Glutamatergic neuron (in vitro differentiated cells): ENCODE measurements at places on chromosomes 4 and X.
A peak's percentile ranks its signal among the peaks of the same experiment; 100 is the strongest.

DNA sequence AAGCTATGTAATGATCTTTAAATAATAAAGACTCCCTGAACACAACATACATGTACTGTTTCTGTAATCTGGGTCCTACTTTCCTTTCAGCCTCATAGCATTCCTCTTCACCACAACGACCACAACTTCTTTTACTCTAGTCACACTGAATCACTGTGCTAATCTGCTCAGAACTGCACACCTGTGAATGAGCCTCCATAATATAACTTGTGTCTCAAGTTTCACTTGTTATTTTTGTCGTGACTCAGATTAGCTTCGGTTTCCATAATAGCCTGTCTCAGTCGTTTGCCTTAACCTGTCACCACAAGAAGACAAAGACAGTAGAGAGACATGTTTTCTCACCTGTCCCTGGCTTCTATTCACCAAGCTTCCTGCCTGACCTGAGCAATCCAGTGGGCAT, 61.8 kb downstream of the MAGED1 start:
- H3K4me1 ChIP-seq: no peaks in the 10 kb centered on the region
- H3K27me3 ChIP-seq: no peaks in the 10 kb centered on the region
- H3K27ac ChIP-seq: no peak overlapping the region
- no peak overlapping the region for H3K4me3 ChIP-seq
- DNase-seq: no peak

DNA sequence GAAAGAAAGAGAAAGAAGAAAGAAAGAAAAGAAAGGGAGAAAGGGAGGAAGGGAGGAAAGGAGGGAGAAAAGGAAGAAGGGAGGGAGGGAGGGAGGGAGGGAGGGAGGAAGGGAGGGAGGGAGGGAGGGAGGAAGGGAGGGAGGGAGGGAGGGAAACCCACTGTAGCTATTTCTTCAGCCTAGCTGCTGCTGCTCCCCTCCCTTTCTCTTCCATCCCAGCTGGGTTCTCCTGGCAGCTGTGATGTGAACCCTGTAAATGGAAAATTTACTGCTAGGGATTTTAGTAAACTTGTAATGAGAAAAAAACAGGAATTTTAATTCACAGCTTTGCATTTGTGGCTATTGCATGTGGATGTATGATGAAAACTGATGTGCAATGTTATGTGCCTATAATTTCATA, 8.0 kb downstream of the NR0B1 start:
- peaks cover 8% of the 10 kb centered on the region for H3K4me1 ChIP-seq
- H3K36me3 ChIP-seq: no peaks in the 10 kb centered on the region
- no peaks in the 10 kb centered on the region for H3K27me3 ChIP-seq
- DNase-seq: no peak
- H3K4me3 ChIP-seq: no peak overlapping the region

- no peak overlapping the region for H3K27ac ChIP-seq
- no peaks in the 10 kb centered on the region for H3K27me3 ChIP-seq
- no peak overlapping the region for H3K4me3 ChIP-seq
- no peaks in the 10 kb centered on the region for H3K4me1 ChIP-seq
These were observed 156.1 kb upstream of the EOLA2 start for GRCh38 chrX:150094375-150094774.

GRCh38 chr4:42150653-42151567, 1.5 kb downstream of the BEND4 start:
- peaks cover 2% of the 10 kb centered on the region for H3K4me1 ChIP-seq
- peak; percentile 27 for DNase-seq
- peak overlapping the region; percentile 49 for H3K27ac ChIP-seq
- peak overlapping the region; percentile 98 for H3K4me3 ChIP-seq
- peaks cover 16% of the 10 kb centered on the region for H3K27me3 ChIP-seq

GRCh38 chr4:96407225-96407624, 567.3 kb downstream of the PDHA2 start:
- no peaks in the 10 kb centered on the region for H3K27me3 ChIP-seq
- H3K36me3 ChIP-seq: no peaks in the 10 kb centered on the region
- no peak overlapping the region for H3K4me3 ChIP-seq
- H3K27ac ChIP-seq: no peak overlapping the region
- no peaks in the 10 kb centered on the region for H3K4me1 ChIP-seq

GRCh38 chr4:2366252-2367192, 51.9 kb downstream of the ZFYVE28 start:
- H3K4me1 ChIP-seq: peaks cover 19% of the 10 kb centered on the region
- peaks cover 16% of the 10 kb centered on the region for H3K36me3 ChIP-seq

DNA sequence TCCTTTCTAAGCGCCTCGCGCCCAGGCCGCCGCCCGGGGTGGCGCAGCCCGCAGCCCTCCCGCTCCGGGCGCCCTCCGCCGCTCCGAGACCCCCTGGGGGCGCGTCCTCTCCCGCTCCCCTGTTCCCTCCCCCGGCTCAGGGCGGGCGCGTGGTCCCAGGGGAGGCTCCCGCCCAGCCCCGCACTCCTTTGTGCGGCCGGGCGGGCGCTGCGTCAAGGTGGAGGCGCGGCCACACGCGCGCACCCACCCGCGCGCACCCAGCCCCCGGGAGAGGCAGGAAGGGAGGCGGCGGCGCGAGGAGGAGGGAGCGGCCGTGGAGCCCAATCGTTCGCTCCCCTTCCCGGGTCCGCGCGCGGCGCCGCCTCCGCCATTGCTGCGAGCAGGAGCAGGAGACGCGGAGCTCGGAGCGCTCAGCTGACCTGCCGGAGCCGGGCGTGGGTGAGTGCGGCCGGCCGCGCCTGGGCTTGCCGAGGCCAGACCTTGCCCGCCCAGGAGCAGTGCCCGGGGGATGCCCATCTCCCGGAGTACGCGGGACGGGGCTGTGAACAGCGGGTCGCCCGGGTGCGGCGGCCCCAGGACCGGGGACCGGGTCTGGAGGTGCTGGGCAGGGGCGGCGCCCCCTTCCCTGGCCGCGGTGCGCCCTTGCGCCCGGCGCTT, at the start of gene NSG1:
Gene NSG1, plus strand, starts transcription at position 367 of the 657 bp plus-strand sequence. CDS start 528 bp downstream, outside the sequence.
- H3K27me3 ChIP-seq: peaks cover 28% of the 10 kb centered on the region
- DNase-seq: peak; percentile 77
- H3K4me1 ChIP-seq: peaks cover 14% of the 10 kb centered on the region
- peak within 1 kb of the TSS; percentile 89 for H3K4me3 ChIP-seq
- peak within 1 kb of the TSS; percentile 79 for H3K27ac ChIP-seq

DNA sequence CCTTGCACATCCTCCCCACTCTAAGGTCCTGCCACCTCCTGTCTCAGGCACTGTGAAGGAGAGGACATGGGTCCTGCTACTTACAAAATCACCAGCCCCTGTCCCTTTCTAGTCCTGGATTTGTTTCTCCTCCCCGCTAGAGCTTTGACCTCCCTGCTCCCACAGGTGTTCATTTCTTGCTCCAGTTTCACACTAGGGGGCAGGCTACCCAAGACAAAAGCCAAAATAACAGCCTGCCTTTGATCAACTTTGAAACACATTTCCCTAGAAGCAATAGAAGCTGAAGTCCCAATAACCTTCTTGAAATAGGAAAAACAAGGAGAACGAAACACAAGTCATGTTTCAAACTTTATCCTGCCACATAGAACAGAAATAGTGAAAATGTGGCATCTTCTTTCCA, 164.4 kb downstream of the QDPR start:
- H3K4me3 ChIP-seq: no peak overlapping the region
- H3K36me3 ChIP-seq: no peaks in the 10 kb centered on the region
- DNase-seq: no peak
- H3K27ac ChIP-seq: no peak overlapping the region

DNA sequence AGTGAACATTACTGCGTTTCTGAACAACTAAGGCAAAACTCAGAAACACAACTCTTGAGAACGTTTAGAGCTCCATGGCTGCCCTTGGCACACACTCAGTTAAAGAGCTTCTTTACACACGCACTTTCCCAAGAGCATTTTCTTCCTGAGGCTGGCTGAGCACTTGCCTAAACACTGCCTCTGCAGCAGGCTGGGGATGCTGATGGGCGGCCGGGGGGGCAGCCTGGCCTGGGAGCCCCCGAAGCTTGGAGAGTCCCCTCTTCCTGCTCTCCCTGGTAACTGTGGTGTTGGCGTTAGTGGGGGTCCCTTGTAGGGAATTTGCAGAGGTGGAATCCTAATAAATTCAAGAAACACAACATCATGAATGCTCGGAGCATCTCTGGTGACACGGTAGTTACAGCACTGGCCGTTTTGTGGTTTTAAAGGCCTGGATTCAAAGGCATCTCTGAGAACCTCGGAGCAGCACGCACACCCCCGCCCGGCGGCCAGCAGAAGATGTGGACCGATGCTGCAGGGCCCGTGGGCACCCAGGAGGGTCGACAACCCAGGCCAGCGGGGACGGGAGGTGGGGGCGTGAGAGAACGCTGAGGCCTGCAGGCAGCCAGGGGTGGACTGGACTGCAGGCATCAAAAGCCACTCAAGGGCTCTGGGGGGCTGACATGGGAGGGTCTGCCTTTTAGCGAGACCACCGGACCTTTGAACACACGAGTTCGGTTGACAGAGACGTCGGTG, 45.4 kb downstream of the FGFRL1 start:
- H3K27me3 ChIP-seq: peaks cover 5% of the 10 kb centered on the region
- H3K4me1 ChIP-seq: peaks cover 40% of the 10 kb centered on the region
- no peak for DNase-seq
- peaks cover 4% of the 10 kb centered on the region for H3K36me3 ChIP-seq

DNA sequence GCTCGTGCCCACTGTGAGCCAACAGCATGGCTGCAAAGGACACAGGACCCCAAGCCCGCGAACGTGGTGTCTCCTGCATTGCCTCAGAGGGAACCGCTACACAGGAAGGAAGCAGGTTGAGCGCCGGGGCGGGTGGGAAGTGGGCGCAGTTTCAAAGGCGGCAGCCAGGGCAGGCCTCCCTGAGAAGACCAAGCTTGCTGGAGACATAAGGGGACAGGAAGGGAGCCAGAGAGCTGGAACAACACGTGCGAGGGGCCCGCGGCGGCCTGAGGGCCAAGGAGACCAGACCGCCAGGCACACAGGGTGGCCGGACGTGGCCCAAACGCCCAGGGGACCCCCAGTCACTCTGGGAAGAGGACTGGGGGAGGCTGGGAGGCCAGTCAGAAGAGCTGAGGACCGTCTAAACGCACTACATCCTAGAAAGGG, 32.0 kb downstream of the CTBP1 start:
- H3K4me1 ChIP-seq: peaks cover 13% of the 10 kb centered on the region
- peaks cover 19% of the 10 kb centered on the region for H3K36me3 ChIP-seq
- H3K27me3 ChIP-seq: peaks cover 12% of the 10 kb centered on the region
- no peak overlapping the region for H3K27ac ChIP-seq

GRCh38 chrX:79139446-79139845, 5.0 kb upstream of the GPR174 start:
- no peak for DNase-seq
- no peaks in the 10 kb centered on the region for H3K4me1 ChIP-seq
- no peak overlapping the region for H3K4me3 ChIP-seq
- peaks cover 3% of the 10 kb centered on the region for H3K27me3 ChIP-seq

GRCh38 chr4:7043284-7044136, at the start of gene TADA2B:
TSS of gene TADA2B (plus strand) at chr4:7043372. CDS start at chr4:7043580, 208 bp downstream.
- H3K36me3 ChIP-seq: no peaks in the 10 kb centered on the region
- peaks cover 35% of the 10 kb centered on the region for H3K4me1 ChIP-seq
- H3K4me3 ChIP-seq: peak within 1 kb of the TSS; percentile 96
- peak; percentile 51 for DNase-seq

DNA sequence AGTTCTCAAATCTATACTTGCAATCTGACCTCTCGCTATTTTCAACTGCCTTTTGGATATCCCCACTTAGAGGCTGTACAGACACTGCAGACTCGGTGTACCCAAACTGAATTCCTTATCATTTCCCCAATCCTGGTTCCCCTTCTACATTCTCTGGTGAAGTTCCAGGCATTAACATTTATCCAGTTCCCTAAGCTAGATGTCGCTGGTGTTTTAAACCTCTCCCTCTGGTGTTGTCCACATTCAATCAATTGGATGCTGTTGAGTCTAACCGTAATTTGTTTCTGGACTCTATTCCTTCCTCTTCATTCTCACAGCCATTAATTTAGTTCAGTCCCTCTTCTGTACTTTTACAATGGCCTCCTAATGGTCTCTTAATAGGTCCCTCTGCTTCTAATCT, 7.2 kb upstream of the STK26 start:
- no peaks in the 10 kb centered on the region for H3K27me3 ChIP-seq
- DNase-seq: no peak
- no peaks in the 10 kb centered on the region for H3K4me1 ChIP-seq
- no peak overlapping the region for H3K4me3 ChIP-seq

DNA sequence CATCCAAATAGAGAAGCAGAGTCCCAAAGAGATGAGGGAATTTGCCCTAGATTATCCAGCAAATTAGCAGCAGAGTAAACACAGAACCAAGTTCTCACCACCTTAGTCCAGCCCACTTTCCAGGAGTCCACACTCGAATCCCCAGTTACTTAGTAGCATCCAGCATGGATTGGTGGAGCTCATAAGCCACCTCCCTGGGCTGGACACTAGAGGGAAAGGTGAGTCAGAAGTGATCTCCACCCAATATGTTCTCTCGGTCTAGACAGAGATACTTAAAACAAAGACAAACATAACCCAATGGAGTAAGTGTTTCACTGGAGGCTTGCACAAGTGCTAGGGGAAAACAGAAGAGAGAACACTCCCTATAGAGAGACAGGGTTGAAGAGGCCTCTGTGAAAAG, 105.1 kb upstream of the CPEB2 start:
- no peaks in the 10 kb centered on the region for H3K36me3 ChIP-seq
- peaks cover 2% of the 10 kb centered on the region for H3K27me3 ChIP-seq
- no peak for DNase-seq

DNA sequence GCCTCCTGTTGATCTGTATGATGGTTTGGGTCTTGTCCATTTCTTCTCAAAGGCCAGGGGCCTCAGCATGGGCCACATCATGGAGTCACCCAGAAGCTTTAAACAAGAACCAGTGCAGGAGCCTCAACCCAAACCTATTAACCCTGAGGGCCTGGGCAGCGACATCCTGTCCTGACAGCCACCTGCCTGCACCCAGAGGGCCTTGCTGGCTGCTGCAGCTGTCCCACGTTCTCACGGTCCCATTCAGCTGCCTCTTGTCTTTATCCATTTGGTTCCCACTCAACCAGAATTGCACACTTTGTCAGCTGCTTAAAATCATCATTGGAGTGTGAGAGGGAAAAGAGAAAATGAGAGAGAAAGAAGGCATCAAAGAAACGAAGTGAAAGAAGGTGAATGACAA, 21.6 kb downstream of the C4orf50 start:
- no peak for DNase-seq
- peaks cover 17% of the 10 kb centered on the region for H3K4me1 ChIP-seq
- H3K27me3 ChIP-seq: no peaks in the 10 kb centered on the region
- H3K4me3 ChIP-seq: no peak overlapping the region

DNA sequence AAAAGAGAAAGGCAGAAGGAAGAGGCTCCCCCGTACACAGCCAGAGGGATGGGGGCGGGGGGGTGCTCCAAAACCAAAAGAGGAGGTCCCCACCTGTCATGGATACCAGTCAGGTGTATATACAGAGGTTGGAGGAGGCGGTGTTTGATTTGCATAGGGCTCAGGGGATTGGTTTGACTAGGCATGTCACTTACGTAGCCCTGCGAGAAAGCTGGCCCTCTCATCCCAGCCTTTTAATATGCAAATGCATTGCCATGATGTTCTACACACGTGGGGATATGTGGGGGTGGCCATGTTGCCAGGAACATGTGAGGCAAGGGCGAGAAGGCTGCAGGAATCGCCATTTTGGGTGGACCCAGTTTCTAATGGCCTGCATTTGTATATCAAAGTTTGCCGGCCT, 38.6 kb downstream of the TMEM150C start:
- no peaks in the 10 kb centered on the region for H3K36me3 ChIP-seq
- H3K4me3 ChIP-seq: no peak overlapping the region
- H3K4me1 ChIP-seq: no peaks in the 10 kb centered on the region
- no peak for DNase-seq
- no peaks in the 10 kb centered on the region for H3K27me3 ChIP-seq

- no peaks in the 10 kb centered on the region for H3K36me3 ChIP-seq
- no peak overlapping the region for H3K27ac ChIP-seq
- no peak for DNase-seq
- H3K4me3 ChIP-seq: no peak overlapping the region
These were observed 239.0 kb upstream of the MID1 start for GRCh38 chrX:10859353-10859752.

GRCh38 chrX:135985973-135986310, 707 bp downstream of the SLC9A6 start:
- H3K36me3 ChIP-seq: no peaks in the 10 kb centered on the region
- DNase-seq: peak; percentile 19
- H3K4me1 ChIP-seq: no peaks in the 10 kb centered on the region
- no peak overlapping the region for H3K27ac ChIP-seq
